ENCODE measurements at places on chromosomes 11 and 22.

GRCh38 chr22:41285441-41285819 lies 557 bp downstream of the RANGAP1 start:
- no peak for DNase-seq

DNA sequence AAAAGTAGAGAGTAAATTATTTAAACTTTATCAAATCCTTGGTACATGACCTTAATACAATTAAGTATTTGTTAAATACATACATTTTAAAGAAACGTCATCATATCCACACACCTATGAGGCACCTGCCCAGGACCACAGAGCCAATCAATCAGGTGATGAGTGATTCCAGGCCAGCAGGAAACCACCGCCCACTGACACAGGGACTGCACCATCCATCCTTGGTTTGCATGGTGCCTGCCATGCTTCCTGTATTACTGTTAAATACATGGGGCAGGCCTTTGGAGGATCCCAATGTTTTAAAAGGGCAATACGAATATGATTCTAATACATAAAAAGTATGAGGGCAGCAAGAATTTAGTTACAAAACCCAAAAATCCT lies 7.0 kb upstream of the TBC1D10A start:
- DNase-seq = no peak

DNA sequence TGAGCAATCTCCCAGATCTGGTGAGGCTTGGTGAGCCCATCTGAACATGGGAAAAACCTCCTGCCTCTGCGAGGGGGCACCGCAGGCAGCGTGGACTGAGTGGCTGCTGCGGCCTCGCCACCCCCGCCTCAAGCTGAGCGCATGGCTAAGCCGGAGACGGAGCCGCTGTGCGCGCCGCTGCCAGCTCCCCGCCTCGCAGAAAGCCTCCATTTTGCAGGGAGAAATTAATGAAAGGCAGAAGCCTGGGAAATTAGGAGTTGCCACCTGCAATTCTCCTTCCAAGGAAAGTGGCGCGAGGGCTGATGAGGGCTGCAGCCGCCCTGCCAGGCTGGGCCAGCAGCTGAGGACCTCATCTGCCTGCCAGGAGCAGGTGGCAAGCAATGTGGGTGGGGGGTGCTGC lies 35.6 kb upstream of the TCF20 start:
- DNase-seq = no peak

DNA sequence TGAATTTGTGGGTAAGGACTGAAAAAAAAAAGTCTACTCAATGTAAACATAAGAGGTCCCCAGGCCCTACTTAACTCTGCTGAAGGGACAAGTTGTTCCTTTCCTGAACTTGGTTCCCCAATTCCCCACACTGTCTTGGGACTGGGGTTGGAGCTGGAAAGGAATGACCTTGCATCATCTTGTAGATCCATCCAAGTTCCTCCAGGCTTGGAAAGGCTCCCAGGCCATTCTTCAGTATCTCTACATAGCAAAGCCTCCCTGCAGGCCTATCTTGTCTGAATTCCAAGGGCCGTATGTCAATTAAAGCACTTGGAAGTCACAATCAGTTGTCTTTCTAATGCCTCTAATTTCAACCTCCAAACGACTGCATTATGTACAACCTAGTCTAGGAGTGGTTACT lies 361.2 kb downstream of the TMEM135 start:
- DNase-seq = no peak

GRCh38 chr22:24367841-24368240 lies 59.6 kb upstream of the ADORA2A start:
- no peak for DNase-seq

DNA sequence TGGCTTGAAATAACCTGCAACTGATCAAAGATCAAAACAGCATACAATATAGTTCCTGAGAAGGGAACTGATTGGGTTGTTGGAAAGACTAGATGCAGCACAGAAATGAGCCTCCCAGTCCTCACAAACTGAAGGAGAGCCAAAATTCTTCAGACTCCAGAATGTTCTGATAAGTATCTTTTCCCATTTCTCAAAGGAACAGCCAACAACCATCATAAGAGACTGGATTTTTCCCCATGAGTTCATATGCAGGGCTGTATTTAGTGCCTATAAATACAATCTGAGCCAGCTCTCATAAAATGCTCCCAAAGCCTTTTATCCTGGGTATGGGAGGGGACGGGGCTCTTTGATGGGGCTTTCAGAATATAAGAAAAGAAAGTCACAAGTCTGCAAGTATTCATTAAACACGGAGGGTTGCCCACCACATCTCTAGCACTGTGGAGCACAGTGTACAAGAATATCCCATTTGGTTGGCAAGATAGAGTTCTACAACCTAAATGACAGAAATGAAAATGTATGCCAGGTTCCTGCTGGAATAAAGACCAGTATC lies 50.7 kb upstream of the LYVE1 start:
- DNase-seq = no peak

DNA sequence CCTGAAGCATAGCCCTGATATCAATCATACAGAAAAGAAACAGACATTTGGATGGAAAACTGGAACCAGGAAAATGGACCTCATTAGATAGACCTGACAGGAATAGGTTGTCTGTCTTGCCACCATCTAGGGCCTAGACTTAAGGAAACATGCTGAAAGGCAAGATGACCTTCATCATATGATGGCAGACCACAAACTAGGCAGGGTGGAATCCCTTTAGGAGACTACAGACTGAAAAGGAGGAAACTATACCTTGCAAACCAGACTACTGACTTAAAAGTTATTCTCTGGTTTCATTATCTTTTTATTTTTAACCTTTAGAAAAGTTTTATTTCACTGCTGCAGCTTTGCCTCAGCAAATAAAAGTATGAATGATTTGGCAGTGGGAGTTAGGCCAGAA lies 20.3 kb downstream of the SBF2 start:
- no peak for DNase-seq

GRCh38 chr22:22800716-22801115 lies 86.9 kb upstream of the IGLL5 start:
- no peak for DNase-seq

GRCh38 chr11:47411884-47412746 lies 3.7 kb downstream of the SLC39A13 start:
- DNase-seq = no peak

DNA sequence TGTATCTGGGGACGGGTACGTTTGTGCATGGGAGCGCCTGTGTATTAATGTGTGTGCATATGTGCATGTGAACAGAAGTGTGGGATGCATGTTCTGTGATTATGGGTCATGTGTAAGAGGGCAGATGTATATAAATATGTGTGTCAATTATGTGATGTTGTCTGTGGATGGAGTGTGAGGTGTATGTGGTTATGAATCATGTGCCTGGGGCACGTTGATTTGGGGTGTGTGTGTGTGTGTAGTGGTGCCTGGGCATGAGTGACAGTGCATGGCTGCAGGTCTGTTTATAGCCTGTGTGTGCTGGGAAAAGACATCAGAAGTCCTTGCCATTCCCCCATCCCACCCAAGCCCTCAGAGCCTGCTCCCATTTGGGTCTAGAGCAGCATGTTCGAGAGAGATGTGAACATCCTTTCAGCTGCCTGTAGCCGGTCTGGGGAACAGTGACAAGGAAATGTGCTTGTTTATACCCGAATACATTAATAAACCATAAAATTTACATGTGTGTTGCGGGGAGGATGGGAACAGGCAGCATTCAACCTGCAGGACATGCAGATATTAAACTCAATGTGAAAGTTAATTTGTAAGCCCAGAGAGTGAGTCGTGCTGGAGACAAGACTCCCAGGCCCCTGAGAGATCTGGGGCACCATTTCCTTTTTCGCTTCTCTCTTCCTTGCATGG lies 129.0 kb downstream of the NECTIN1 start:
- no peak for DNase-seq

- DNase-seq = no peak
These were observed 87.1 kb upstream of the RAG2 start for GRCh38 chr11:36684840-36685801.

GRCh38 chr11:74783241-74783871 lies 34.7 kb downstream of the RNF169 start:
- DNase-seq = no peak

DNA sequence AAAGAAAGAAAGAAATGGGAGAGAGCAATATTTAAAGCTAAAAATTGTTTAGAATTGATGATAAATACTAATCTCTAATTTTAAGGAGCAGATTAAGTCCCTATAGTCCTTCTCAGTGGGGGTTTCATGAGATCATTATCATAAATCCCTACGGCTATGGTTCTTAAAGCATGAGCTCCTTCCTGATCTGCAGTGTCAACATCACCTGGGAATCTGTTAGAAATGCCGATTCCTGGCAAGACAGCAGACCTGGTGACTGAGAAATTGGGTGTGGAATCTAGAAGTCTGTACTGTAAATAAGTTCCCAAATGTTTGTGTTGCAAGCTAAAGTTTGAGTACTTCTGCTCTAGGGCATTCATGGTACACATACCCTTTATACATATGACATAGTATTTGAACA lies 12.6 kb downstream of the HIKESHI start:
- no peak for DNase-seq

DNA sequence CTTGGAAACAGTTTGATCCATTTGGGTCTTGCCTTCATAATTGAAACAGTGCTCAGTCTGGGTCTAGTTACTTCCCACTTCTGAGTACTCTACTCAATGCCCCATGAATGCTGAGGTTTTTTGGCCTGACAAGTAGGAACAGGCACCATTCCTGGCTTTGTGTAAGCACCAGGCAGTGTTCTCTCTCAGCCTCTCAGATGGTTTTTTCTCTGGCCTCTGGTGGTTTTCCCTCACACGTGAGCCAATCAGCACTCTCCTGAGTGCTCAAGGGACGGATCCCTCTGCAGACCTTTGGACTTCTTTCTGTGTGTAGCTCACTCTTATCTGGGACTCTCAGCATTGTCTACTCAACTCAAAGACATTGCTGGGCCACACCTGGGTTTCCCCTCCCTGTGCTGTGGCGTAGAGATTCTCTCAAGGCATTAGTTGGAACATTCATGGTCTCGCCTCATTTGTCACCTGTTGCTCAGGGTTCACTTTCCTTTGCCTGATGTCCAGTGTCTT lies 21.3 kb downstream of the SIK2 start:
- DNase-seq = no peak

- no peak for DNase-seq
These were observed 13.2 kb downstream of the MMP3 start for GRCh38 chr11:102830001-102830727.

DNA sequence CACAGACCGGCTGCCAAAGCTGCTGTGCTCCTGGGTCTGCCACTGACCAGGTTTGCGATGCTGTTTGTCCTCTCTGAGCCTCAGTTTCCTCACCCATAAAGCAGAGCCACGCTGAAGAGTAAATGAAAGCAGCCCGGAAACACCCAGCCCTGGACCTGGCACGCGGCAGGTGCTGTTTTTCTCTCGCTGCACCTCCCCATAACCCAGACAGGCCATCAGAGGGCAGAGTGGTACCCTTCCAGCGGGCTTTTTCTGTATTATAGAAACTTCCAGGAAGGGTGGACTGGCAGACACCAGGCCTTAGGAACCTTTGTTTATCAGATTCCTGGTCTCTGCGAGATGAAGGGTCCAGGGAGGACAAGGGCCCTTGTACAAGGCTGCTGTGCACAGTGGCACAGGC lies 17.9 kb upstream of the FGF19 start:
- no peak for DNase-seq

- no peak for DNase-seq
These were observed 15.2 kb downstream of the TMPRSS5 start for GRCh38 chr11:113690619-113691569.

DNA sequence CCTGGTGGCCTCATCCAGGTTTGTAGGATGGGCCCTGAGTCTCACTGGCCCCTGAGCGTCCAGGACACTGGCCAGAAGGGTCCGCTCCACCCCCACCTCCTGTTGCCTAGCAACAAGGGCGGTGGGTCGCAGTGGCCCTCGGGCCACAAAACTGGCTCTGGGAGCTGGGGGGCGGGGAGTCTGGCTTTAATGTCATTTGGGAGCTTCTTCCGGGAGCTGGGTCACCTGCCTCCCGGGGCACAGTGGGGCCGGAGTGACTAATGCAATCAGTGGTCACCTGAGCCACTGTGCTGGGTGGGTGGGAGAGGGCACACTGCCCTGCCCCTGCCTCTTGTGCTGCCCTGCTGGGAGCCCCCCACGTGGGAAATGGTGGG lies 2.6 kb downstream of the TH start:
- DNase-seq = no peak

Data from iPS DF 19.7 (cell line).